Retina (tissue), 1 donor: ENCODE measurements at places on chromosomes 1 and 21.

DNA sequence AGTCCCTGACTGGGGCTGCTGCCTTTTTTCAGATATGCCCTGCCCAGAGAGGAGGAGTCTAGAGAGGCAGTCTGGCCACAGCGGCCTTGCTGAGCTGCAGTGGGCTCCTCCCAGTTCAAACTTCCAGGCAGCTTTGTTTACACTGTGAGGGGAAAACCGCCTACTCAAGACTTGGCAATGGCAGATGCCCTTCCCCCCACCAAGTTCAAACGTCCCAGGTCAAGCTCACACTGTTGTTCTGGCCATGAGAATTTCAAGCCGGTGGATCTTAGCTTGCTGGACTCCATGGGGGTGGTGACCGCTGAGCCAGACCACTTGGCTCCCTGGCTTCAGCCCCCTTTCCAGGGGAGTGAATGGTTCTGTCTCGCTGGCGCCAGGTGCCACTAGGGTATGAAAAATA is 18.3 kb upstream of the C1orf53 start:
- no peak for DNase-seq

- no peak for DNase-seq
These were observed 16.2 kb upstream of the KPRP start for GRCh38 chr1:152741656-152742055.

GRCh38 chr1:74571891-74572290 is 59.5 kb upstream of the LRRC53 start:
- peak; percentile 17 for DNase-seq

GRCh38 chr1:212916481-212917133 is 33.7 kb upstream of the VASH2 start:
- DNase-seq: peak; percentile 65

GRCh38 chr1:229509576-229509975 is 1.4 kb upstream of the NUP133 start:
- no peak for DNase-seq

- peak; percentile 82 for DNase-seq
These were observed at the start of gene PADI2 for GRCh38 chr1:17119076-17119772. TSS of gene PADI2 (minus strand) at chr1:17119451. CDS start at chr1:17119371, 80 bp downstream.

- DNase-seq: no peak
These were observed 167.7 kb downstream of the PLPP3 start for GRCh38 chr1:56411484-56412180.

- DNase-seq: no peak
These were observed 15.5 kb downstream of the MTHFR start for GRCh38 chr1:11790101-11790879.

- DNase-seq: no peak
These were observed 186.6 kb downstream of the GRIK3 start for GRCh38 chr1:36847761-36848160.

DNA sequence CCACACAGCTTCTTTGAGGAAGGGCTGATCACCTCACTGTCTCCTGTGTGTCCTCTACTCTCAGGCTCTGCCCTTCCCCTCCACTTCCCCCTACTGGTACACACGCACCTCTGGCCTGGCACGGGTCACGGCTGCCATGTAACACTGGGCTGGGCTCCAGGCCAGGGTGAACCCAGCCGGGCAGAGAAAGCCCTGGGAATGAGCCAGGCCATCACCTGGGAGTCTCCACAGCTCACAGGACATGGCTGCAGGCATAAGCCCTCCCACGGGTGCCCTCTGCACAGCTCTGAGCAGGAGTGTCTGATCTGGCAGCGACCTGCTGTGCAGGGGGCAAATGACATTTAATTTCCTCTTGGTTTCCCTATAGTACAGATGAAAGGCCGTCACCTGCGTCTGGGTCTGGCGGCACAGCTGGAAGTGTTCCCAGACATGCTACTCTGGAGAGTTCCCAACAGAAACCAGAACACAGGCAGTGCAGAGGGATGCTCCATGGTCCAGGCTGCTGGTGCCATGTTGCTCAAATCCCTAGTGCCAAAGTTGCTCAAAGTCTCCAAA is 61.2 kb downstream of the ERI3 start:
- no peak for DNase-seq

GRCh38 chr1:107896936-107897335 is 68.0 kb downstream of the VAV3 start:
- DNase-seq: no peak

GRCh38 chr1:177077734-177078499 is 86.6 kb downstream of the ASTN1 start:
- no peak for DNase-seq

- no peak for DNase-seq
These were observed 374.6 kb upstream of the RUNX1 start for GRCh38 chr21:35423709-35424108.

DNA sequence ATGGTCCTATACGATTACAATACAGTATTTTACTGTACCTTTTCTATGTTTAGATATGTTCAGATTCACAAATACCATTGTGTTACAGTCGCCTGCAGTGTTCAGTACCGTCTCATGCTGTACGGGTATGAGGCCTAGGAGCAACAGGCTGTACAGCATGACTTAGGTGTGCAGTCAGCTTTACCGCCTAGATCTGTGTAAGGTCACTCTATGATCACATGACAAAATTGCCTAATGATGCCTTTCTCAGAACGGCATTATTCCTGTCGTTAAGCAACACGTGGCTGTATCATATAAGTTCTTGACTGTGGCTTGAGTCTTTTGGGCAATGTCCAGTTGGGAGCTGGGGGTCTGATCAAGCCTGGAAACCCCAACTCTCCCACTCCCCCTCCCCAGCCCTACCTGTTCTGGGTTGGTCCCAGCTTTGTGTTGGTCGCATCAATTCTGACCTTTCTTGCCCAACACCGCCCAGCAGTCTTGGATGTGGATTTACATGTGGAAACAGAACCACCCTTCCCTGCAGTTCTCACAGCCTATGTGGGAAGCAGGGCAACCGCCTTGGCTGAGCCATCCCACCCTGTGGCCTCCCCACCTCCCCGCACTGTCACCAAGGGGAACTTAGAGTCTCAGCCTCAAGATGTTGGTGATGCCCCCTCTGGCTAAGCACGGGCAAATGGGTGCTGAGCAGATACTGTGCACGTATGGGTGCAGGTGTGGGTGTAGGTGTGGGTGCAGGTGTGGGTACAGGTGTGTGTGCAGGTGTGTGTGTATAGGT is 80.2 kb upstream of the ACTL8 start:
- DNase-seq: peak; percentile 47

- no peak for DNase-seq
These were observed 166.1 kb upstream of the RGS18 start for GRCh38 chr1:191992118-191992517.

GRCh38 chr1:67785847-67786753 is 47.2 kb downstream of the GNG12 start:
- no peak for DNase-seq

- DNase-seq: no peak
These were observed 19.5 kb downstream of the HYI start for GRCh38 chr1:43434256-43434655.

GRCh38 chr1:32501865-32502264 is 37.0 kb downstream of the ZBTB8B start:
- DNase-seq: no peak

- DNase-seq: no peak
These were observed 181.2 kb downstream of the AGBL4 start for GRCh38 chr1:49842596-49842995.

- peak; percentile 3 for DNase-seq
These were observed 847 bp downstream of the PSMD4 start for GRCh38 chr1:151255381-151255780.

GRCh38 chr1:112057736-112058135 is 68.3 kb upstream of the KCND3 start:
- DNase-seq: no peak

- DNase-seq: no peak
These were observed 11.6 kb upstream of the OLFML2B start for GRCh38 chr1:162035241-162035640.

GRCh38 chr1:16294219-16295212 is 57.5 kb upstream of the CPLANE2 start:
- no peak for DNase-seq

DNA sequence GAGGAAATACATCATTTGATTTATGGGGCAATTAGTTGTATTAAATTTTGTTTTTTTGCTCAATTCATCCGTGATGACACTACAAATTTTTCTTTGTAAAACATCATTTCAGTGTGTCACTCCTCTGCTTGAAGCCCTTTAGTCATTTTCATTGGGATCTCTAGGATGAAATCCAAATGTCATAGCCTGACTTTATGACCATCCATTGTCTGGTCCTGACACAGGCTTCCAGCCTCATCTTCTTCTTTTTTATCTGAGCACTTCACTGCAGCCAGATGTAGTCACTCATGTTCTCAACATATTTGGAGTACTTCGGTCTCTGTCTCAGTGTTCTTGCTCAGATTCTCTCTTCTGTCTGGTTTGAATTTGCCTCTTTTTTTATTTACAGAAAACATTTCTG is 173.1 kb downstream of the HMCN1 start:
- DNase-seq: no peak

DNA sequence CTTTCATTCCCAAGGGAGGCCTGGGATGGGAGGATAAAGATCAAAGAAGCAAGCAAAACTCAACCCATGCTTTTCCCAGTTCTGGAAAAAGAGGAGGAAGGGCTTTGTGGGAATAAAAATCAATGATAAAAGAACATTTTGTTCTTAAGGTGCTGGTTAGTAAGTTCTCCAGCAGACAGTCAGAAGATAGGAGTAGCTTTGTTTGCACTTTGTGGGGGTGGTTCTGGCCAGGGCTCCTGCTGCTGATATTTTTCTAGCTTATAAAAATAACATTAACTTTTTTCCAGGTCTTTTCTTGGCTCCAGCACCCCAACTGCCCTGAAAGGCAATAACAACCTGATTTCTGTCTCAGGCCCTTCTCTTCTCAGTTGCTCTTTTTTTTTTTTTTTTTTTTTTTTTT is 220.0 kb downstream of the FGGY start:
- no peak for DNase-seq

- DNase-seq: no peak
These were observed 9.8 kb downstream of the SLC9A1 start for GRCh38 chr1:27144920-27145661.

- DNase-seq: peak; percentile 61
These were observed 6.6 kb downstream of the NID1 start for GRCh38 chr1:236058141-236058934.

- no peak for DNase-seq
These were observed 232.7 kb downstream of the TTLL7 start for GRCh38 chr1:83766241-83766691.

- DNase-seq: no peak
These were observed 32.7 kb upstream of the VANGL1 start for GRCh38 chr1:115609021-115609420.

DNA sequence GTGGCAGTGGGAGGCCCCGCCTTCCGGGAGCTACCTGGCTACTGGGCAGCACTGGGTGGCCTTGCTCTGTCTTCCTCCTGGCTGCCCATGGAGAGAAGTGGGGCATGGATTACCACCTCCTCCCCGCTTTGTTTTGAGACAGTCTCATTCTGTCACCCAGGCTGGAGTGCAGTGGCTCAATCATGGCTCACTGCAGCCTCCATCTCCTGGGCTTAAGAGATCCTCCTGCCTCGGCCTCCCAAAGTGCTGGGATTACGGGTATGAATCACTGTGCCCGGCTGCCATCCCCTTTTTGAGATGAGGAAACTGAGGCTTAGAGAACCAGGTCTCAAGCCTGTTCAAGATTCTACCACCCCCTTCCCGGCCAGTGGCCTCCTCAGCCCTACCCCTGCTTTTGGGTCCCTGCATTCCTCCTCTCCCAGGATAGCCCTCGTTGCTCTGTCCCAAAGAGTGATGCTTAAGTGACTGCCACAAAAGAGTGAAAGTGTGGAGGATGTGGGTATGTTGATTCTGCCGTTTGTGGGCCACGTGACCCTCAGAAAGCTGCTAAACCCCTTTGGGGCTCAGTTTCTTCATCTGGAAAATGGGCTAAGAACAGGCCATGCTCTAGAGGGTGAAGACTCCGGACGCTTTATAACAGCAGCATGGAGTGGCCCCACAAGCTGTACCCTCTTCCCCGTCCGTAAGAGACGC is 7.8 kb downstream of the HES3 start:
- no peak for DNase-seq

DNA sequence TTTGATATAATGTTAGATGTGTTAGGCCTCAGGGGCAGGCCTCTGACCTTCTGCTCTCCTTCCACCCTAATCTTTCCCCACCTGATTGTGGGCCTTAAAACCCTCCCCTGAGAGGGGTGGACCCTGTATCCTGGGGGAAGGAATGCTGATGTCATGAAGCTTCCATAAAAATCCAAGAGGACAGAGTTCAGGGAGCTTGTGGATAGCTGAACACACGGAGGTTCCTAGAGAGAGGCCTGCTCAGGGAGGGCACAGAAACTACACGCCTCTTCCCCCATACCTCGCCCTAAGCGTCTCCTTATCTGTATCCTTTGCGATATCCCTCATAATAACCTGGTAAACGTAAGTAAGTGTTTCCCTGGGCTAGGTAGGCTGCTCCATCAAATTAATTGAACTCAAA is 4.3 kb downstream of the MFN2 start:
- no peak for DNase-seq

DNA sequence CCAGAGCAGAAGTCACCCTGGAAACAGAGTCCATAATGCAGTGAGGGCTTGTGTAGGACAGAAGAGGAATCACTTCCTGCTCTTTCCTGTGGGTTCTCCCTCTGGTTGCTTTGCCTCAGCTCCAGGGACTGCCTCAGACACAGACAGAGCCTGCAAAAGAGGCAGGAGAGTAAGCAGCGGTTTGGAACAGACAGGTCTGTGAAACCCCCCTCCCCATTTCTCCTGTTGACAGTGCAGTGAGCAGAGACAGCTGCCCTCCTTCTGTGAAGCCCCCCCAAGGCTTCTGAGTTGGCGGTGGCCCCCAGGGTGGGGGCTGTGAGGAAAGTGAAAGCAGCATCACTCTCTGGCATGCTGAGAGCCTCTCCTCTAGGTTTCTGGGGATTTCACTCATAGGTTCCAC is 53.0 kb downstream of the MAB21L3 start:
- DNase-seq: peak; percentile 39

- DNase-seq: peak; percentile 87
These were observed at the start of gene KDM5B for GRCh38 chr1:202807926-202808757. TSS of gene KDM5B (minus strand) at chr1:202808421. CDS start at chr1:202808305, 116 bp downstream.

GRCh38 chr21:28669971-28670653 is 322.6 kb downstream of the LTN1 start:
- DNase-seq: no peak

DNA sequence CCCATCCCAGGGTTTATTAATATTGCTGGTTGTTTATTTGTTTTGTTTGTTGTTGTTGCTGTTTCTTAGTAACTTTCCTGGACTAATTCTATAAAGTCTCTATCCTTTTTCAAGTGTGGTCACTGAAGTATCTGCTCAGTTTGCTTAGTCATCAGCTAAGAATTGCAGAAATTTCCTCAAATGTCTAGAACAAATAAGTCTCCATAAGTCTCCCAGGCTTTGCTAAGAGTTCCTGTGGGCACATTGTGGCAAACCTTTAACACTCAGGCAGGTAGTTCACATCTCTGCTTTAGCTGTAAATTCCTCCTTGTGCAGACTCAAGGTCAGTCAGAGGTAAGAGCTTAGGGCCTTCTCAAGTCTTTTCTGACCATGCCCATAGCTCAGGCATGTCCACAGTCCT is 38.9 kb upstream of the C1orf185 start:
- no peak for DNase-seq

DNA sequence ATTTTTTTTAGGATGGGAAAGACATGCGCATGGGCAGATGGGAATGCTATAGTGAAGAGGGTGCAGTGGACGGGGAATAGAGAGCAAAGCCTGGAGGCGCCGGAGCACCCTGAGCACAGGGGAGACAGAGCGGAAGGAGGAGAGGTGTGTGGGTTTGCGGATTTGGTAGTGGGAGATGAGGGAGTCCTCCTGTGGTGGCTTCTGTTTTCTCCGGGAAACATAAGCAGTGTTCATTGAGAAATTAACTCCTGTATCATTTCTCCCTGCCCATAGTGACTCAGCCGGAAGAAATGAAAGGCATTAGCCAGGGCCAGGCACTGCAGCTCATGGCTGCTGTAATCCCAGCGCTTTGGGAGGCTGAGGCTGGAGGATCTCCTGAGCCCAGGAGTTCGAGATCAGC is 4.7 kb upstream of the PTPRF start:
- no peak for DNase-seq
